Tibial artery (tissue), 4 donors: ENCODE measurements at places on chromosomes 2 and 18.
A peak's percentile ranks its signal among the peaks of the same experiment; 100 is the strongest.

GRCh38 chr2:73415906-73416305 is 30.3 kb downstream of the ALMS1 start:
- no peak for DNase-seq

GRCh38 chr18:11994703-11995444 is 13.6 kb downstream of the IMPA2 start:
- DNase-seq = no peak

DNA sequence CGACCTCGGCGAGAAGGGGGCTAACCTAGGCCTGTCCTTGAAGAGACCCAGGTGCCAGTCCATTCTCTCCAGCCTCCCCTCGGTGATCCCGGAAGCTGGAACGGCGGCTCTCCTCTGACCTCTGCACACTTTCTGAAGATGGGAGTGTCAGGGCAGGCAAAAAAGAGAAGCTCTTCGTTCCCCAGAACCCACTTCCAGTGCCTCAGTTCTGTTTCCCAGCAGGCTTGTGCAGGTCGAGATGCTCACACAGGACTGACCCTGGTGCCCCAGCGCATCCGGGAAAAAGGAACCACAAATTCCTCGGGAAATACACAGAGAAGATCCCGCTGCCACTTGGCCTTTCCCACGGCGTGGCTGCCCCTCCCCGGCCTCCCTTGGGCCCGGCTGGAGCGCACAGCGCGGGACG is 681 bp upstream of the PTPN18 start:
- DNase-seq = no peak

DNA sequence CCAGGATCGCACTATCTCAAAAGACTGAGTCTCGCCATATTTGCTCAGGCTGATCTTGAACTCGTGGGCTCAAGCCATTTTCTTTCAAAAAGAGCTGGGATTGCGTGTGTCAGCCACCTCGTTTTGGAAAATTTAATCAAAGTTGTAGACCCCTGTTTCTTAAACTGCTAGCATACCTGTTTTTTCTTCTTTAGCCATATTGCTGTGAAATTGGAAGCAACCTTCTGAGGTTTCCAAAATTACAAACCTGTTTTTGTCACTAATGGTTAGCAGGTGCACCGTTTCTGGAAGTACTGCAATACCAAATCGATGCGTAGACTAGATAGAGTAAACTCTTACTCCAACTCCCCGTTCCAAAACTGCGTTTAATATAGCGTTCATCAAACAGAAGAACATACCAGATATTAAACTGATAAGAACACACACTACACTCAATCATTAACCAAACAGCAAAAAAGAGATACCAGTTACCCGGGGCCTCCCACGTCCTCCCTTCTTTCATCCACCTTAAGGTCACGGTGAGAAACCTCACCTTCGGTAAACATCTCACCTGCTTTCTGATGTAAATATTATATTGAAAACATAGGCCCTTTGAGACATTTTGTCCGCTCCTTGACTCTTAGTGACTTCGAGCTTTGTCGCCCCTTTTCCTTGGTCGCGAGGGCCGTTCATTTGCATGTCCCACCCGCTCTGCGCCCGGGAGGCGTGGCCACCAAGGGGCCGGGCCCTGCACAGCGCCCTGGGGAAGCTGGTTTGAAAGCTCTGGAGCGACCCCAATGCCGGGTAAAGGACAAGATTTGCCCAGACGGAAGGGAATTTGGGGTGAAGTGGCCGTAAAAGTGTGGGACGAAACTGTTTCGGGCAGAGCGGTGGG is at the start of gene RNU2-63P:
TSS of gene RNU2-63P (minus strand) at position 462 of the 874 bp plus-strand sequence.
- DNase-seq = peak; percentile 52

GRCh38 chr18:58670404-58671110 is 708 bp upstream of the MALT1 start:
- DNase-seq = no peak

- DNase-seq = no peak
Measured at GRCh38 chr2:12465631-12466135, 251.1 kb upstream of the TRIB2 start.

GRCh38 chr2:84884449-84884848 is 3.6 kb upstream of the TRABD2A start:
- no peak for DNase-seq
